ENCODE measurements at places on chromosomes 11 and 22.
A peak's percentile ranks its signal among the peaks of the same experiment; 100 is the strongest.

DNA sequence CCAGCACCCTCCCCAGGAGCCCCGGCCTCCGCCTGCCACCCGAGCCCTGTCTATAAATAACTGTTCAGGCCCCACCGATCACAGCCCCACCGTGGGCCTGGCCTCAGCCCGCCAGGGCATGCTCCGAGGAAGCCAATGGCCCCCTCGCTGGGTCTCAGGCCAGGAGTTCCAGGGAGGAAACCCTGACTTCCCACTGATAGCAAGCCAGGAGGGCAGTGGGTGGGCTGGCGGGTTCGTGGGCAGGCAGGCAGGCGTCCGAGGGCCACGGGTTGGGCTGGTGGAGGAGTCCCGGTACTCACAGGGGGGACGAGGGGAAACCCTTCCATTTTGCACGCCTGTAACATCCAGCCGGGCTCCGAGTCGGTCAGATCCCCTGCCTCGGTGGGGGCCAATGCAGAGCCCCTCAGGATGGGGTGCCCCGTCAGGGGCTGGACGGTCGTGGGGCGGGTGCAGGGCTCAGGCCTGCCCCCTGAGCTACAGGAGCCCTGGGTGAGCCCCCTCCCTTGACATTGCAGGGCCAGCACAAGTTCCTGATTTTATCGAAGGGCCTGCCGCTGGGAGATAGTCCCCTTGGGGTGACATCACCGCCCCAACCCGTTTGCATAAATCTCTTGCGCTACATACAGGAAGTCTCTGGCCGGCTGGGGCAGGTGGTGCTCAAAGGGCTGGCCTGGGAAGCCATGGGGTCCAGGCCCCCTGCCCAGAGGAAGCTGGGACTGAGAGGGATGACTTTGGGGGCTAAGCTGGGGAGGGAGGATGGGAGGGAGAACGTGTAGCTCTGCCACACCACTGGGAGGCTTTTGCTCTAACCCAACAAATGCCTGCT is at the start of gene SPI1:
SPI1 (minus strand) TSS at position 538 of the 826 bp plus-strand sequence; CDS start at position 344, 194 bp downstream.
- no peak for DNase-seq

DNA sequence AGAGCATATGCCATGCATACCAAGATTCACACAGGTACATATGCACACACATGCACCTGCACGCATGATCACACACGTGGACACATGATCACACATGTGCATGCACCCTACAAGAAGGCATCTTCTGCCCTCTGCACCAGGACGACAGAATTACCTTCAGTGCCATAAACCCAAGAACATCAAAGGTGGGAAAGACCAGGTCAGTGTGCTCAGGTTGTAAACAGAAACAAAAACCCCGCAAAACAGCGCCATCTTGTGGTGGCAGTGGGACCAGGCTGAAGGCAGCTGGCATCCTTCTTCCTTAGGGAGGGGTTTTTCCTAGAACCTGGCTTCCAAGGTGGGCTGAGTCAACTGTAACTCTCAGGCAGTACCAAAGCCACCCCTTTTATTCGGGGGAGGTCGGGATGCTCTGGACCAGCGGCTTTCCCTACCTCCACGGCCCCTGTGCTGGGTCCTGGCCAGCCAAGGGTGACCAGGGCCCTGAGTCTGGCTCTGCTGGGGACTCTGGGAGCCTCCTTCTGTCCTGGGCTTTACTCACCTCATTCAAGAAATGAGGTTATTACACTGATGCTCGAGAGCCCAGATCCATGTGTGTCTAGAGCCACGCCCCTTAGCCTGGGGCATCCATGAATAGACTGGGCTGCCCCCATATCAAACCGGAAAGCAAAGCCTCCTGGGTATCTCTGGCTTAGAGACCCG is 69.4 kb upstream of the FGF3 start:
- DNase-seq, result peak; percentile 61

GRCh38 chr22:35555483-35555890 is 14.9 kb downstream of the RASD2 start:
- no peak for DNase-seq

DNA sequence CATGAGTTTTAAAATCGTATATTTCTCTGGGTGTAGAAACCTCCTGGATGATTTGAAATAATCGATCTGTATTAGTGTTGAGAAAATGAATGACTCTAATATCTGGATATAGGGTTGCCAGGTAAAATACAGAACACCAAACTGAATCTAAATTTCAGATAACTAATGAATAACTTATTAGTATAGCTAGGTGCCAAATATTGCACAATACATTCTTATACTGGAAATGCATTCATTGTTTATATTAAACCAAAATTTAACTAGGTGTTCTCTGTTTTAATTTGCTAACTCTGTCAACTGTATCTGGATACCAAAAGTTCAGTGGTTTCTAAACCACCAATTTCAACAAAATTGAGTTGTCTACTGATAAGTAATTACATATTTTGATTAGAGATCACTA is 2.5 kb upstream of the BIRC3 start:
- no peak for DNase-seq

GRCh38 chr11:112656772-112657428 is 304.3 kb upstream of the NCAM1 start:
- DNase-seq, result no peak

DNA sequence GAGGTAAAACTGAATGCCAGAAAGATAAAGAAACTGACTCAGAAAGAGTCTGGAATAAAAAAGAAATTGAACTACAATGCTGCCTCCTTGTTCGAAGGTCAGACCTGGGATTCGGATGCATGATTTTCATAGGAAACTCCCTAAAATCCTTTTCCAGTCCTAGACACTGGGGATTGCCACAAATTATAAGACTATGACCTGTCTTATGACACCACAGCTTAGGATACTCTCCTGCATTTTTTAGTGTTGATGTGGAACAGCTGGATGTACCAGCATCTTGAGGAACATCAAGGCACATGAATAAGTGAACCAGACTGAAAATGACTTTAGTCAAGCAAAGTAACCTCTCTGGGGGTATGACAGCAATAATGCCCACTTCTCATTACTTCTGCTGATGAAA is 9.0 kb downstream of the KIRREL3 start:
- no peak for DNase-seq

- no peak for DNase-seq
Observed at GRCh38 chr11:57320719-57321387, 3.9 kb downstream of the TNKS1BP1 start.

DNA sequence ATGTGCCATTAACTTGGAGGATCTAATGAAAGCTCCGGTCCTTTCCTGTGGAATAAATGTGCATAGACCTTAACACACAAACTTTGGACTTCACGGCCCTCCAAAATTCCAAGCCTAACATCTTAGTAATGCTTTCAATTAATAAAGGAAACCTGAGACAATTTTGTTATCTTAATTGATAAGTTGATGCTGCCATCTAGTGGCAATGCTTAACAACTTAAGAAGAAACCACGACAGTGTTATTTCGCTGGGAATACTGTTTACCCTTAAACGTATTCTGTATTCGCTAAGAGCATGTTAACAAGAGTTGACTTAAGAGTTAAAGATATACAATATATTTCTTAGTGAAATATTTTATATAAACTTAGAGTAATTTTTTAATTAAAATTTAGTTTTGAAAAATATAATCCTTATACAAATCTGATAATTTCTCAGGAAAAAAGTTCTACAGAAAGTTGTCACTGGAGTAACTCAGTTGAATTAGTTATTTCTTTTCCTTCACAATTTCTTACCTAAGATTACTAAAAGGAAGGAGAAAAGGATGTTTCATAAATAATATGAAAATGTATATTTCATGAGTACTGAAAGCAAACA is 35.0 kb upstream of the OR9G4 start:
- peak; percentile 9 for DNase-seq

DNA sequence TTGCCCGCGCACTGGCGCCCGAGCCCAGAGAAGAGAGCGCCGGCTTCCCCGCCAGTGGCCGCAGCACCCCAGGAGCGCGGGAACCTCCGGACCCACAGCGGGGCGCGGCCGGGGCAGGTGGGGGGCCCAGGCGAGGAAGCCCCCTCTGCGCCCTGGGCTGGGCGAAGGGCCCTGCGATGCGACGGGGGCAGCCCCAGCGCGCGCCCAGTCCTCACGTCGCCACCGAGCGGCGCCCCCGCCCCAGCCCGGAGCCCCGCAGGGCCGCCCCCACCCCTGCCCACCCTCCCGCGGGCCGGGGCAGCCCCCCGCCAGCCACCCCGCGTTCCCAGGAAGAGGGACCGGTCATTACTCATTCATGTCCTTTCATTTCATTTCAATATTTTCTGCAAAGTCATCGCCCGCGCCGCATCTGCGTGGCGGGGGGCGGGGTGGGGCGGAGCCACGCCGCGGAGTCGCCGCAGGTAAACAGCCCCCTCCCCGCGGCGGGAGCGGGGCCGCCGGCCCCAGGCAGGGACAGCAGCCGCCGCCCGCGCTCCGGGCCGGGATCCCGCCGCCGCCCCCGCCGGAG is 673 bp upstream of the PANX2 start:
- DNase-seq, result peak; percentile 33

- no peak for DNase-seq
Observed at GRCh38 chr11:134069426-134070341, 812 bp downstream of the JAM3 start.

DNA sequence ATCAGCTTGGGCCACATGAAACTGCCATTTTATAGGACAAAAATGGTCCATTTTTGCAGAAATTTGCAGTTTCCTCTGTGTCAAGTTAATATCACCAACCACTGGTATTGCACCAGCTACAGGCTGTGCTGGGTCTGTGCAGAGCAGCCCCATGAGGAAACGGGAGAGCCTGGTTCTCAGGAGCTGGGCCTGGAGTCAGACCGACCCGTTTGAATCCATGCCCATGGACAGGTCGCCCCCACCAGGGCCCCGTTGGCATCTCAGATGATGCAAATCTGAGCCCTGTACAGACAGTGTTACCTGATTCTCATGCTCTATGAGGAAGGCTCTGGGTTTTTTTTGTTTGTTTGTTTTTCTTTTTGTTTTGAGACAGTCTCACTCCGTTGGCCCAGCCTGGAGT is 9.8 kb upstream of the SEC14L6 start:
- no peak for DNase-seq

GRCh38 chr11:124788521-124788920 is 11.7 kb downstream of the MSANTD2 start:
- DNase-seq, result no peak

All from CD4-positive, alpha-beta T cell treated with Interleukin-12 subunit alpha and Interleukin-12 subunit beta, for 1 hour (primary cell).